ENCODE measurements at places on chromosomes 7 and 10.

DNA sequence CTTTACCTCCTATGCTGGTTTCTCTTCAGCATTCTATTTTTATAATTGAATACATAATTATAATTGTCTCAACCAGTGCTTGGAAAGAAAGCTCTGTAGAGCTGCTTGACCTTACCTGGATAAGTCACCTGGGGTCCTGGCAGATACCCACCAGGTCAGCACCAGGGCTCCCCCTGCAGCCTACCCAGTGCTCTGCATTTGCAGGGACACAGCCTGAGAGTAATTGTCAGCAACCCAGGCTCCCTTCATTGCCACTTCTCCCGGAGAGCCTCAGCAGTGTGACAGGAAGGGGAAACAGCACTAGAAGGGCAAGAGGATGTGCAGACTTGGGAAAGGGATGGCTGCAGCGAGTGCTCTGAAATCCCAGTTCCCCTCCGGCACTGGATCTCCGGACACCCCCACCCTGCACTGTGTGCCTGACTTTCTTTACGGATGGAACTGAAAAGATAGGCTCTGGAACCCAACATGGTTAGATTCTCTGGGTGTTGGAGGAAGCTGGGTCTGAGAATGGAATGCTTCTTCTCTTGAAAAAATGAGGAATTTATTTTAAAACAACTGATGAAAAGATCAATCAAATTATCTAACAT, 11.4 kb upstream of the PAX4 start:
- no peak for DNase-seq

GRCh38 chr7:157513162-157513621, 176.4 kb downstream of the DNAJB6 start:
- DNase-seq = no peak

DNA sequence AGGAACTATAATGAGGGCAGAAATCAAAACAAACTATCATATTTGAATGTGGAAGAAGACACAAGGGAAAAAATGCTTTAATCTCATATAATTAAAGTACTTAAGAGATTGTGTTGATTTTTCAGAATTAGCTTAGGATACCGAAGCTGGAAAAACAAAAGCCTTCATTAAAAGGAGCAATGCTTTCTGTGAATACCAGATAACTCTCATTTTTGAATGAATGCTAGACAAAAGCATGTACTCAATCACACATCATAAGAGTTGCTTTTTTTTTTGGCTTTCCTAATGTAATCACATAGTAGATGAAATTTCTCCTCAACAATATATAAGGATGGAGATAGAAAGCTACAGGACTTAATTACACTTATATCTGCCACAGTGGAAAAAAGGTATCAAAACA, 43.3 kb downstream of the CADPS2 start:
- no peak for DNase-seq

DNA sequence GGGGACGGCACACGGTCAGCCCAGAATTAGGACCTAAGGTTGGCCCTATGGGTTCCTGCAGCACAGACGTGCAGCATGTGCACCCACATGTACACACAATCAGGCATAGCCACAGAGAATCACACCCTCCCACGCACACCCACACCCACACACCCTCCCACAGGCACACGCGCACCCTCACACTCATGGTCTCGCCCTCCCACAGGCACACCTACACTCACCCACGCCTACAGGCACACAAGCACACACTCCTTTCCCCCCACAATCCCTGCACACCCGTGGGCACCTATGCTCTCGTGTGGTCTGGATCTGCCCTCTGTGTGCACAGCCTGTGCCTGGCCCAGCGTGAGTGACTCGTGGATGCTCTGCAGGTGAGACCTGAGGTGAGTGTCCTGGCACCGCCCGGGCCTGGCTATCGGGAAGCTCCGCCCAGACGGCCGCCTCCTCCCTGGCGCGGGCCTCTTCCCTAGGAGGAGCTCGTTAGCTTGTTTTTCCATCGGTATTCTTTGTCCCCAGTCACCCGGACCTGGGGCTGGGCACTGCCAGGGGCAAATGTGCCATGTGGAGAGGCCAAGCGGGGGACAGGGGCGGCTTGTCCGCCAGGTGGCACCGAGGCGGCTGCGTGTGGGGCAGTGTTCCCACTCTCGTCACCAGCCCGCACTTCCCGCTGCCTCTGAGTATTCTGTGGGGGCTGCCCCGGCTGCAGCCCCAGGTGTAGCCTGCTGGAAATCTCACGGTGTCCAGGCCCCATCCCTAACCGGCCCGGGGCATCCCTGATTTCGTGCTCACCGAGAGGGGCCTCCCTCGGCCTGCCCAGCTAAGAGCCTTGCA, 110.2 kb upstream of the FAM20C start:
- no peak for DNase-seq

DNA sequence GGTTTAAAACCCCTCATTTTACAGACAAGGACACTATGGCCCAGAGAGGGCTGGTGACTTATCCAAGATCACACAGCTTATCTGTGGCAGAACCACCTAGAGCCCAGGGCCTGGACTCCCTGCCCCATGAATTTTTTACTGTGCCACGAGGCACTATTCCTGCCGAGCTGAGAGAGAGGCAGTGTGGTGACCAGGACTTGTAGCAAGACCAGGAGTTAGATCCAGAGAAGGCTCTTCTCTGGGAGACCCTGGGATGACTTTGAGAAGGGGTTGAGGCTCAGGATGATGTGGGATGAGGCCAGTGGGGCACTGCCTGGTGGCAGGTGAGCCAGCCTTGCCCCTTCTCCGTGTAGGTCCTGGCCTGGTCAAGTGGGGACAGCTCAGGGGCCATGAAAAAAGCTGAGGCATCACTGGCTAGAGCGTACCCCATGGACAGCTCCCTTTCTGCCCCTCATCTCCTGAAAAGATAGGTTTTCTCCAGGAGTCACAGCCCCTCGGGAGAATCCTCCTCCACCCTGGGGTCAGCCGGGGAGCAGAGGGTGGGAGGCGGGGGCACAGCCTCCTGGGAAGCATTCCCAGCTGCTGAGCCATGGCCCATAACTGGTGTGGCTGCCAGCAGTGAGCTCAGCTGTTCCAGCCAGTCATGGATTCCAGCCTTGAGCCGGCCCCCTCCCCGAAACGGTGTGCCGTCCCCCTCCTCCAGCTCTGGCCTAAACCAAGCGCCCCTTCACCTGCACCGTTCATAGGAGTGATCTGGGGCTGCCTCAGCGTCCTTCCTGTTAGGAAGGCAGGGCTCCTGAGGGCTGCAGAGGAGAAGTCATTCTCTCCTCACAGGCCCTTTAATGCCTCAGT, 5.8 kb downstream of the FLNC start:
- DNase-seq = peak; percentile 69

DNA sequence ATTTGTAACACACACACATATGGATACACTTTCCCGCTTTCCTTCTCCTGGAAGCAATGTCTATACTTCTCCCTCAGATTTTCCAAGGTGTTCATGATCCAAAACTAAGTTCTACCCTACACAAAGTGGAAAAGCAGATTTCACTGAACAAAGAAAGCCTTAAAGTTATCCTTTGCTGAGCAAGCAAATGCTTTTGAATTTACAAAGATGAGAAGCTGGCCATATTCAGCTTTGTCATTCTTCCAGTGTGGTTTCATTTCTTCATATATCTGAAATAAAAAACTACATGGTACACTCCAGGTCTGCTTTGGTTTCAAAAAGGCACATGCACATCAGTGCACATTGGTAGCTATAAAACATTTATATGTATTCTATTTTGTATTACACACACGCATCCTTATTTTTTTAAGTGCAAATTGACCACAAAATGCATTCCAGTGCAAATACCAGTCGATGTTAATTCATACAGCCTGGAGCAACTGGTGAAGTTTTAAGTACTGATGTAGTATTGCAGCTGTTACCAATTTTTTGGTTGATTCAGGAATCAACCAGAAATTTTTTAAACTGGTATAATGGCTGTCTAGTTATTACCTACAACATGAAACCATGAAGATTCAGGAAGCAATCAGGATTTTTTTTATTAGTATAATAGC, 65.5 kb upstream of the SRPK2 start:
- DNase-seq = peak; percentile 89

DNA sequence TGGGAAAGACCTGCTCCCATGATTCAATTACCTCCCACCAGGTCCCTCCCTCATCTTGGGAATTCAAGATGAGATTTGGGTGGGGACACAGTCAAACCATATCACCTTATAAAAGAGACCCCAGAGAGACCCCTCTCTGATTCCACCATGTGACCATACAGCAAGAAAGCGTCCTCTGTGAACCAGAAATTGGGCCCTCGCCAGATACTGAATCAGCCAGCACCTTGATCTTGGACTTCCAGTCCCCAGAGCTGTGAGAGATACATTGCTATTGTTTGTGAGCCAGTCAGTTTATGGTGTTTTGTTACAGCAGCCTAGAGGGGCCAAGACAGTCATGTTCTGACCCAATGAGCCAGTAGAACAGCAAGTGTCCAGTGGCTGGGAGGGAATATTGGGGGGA, 232.6 kb downstream of the PAXIP1 start:
- DNase-seq = no peak

DNA sequence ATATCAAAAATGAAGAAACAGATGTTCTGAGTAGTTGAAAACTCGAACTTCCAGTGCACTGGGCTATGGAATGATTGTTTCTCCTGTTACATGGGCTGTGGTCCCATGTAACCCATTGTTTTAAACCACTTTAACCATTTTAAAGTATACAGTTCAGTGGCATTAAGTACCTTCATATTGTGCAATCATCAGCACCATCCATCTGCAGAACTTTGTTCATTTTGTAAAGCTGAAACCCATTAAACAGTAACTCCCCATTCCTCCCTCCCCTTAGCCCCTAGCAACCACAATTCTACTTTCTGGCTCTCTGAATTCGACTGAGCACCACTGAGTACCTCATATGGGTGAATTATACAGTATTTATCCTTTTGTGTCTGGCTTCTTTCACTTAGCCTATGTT, 217.4 kb downstream of the LRMDA start:
- DNase-seq = no peak

DNA sequence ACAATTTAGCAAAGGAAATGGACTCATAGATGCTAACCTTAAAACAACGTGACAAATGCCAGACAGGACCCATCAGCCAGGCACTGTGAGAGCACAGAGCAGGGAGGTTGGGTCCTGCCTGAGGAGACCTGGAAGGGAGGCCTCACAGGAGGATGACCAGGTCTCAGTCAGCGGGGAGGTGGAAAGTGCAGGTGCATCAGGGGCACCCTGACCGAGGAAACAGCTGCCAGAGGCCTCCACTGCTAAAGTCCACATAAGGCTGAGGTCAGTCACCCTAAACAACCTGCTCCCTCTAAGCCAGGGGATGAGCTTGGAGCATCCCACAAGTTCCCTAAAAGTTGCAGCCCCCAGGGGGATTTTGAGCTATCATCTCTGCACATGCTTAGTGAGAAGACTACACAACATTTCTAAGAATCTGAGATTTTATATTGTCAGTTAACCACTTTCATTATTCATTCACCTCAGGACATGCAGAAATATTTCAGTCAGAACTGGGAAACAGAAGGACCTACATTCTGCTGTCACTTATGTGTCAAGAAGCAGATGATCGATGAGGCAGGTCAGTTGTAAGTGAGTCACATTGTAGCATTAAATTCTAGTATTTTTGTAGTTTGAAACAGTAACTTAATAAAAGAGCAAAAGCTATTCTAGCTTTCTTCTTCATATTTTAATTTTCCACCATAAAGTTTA, 157.6 kb upstream of the LANCL2 start:
- no peak for DNase-seq

DNA sequence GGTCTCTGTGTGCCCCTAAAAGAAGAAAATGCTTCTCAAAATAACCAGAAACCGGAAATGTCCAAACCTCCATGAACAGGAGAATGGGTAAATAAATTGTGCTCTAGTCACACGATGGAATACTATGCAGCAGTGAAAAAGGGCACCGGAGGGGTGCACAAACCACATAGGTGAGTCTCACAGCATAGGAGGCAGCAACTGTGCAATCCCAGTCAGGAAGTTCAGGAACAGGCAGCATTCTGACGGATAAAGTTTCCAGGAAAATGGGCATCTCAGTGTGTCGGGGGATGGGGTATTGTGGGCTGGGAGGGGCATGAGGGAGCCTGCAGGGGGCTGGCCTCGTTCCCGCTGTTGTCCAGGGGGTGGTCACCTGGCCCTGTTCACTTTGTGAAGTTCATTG, 63.1 kb downstream of the MICALL2 start:
- no peak for DNase-seq

GRCh38 chr7:149727053-149727898, 46.1 kb downstream of the ZNF467 start:
- DNase-seq = no peak

DNA sequence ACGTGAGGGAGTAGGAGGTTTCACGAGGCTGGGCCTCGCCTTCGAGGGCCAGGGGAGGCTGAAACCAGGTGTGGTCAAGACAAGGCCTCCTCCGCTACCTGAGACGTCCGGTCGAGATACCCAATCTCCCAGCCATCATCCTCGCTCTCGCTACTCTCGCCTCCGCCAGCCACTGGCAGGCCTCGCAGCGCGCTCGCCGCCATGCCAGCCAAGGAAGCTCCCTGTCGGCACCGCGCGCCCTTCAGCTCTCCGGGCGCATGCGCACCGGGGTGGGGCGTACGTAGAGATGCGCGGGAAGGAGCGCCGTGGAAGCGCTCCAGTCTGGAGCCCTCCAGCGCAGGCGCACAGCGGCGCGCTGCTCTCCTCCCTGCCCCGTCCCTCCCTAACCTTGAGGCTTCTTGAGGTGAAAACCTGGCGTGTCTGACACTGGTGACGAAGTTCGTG, at the start of gene ASZ1:
Gene ASZ1, minus strand, starts transcription at position 236 of the 444 bp plus-strand sequence. Its CDS starts 33 bp downstream, at position 203.
- no peak for DNase-seq

GRCh38 chr7:42964293-42964692, 32.1 kb downstream of the MRPL32 start:
- DNase-seq = no peak

- peak; percentile 7 for DNase-seq
Observed at GRCh38 chr7:40833191-40833887, 698.5 kb downstream of the SUGCT start.

- no peak for DNase-seq
Observed at GRCh38 chr10:124074501-124075109, 18.8 kb downstream of the CHST15 start.

DNA sequence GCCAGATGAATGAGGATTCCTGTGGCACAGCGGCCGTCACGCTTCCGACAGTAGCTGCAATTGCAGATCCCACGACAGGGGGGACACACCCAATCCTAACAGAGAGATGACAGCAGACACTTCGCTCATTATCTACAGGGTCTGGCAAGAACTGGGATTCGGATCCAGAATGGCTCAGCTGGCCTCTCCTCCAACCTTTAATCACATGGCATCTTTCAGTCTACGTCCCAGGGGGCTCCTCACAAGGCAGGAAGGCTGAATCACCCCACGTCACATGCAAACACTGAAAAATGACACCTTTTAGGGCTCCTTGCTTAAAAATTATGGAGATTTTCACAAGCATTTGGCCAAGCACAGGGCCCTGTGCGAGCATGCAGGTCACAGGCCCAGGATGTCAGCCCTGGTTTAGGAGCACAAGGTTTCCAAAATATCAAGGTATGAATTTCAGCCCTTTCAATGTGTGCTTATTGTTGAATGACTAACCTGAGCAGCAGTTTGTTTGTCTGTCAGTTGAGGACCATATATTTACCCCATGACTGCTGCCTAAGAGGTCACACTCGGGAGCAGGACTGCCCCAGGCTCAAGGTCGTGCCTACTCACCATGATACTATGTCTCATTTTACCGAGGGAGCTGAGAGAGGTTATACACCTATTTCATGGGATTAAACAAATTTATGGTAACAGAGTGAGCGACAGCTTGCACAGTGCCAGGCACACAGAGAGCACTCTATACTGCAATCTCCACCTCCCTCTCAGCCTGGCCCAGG, 42.5 kb downstream of the CDCA7L start:
- DNase-seq = no peak
